H4 (cell line): ENCODE measurements at places on chromosomes 3 and 15.

- DNase-seq: no peak
Observed at GRCh38 chr3:138390582-138390932, 42.2 kb downstream of the MRAS start.

- DNase-seq: no peak
Observed at GRCh38 chr15:53950572-53950971, 27.7 kb upstream of the UNC13C start.

DNA sequence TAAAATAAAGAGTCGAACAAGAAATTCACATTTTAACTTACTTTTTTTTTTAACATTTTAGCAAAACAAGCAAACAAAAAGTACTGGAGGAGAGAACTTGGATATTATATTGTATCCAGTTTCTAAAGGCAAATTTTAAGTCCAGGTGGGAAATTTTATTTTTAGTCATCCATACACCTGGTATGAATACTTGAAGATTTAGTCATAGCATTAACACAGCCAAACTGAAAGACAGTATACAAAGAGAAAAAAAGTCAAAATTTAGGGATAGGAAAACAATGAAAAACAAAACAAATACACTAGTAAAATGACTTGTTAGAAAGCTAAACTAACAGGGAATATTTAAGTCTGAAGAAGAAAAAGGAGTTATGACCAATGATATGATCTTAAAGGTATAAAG lies 69.1 kb downstream of the PROS1 start:
- DNase-seq: no peak

- no peak for DNase-seq
Observed at GRCh38 chr3:128950223-128950938, 43.5 kb downstream of the CFAP92 start.

GRCh38 chr3:96259299-96259698 lies 555.1 kb upstream of the EPHA6 start:
- DNase-seq: no peak

DNA sequence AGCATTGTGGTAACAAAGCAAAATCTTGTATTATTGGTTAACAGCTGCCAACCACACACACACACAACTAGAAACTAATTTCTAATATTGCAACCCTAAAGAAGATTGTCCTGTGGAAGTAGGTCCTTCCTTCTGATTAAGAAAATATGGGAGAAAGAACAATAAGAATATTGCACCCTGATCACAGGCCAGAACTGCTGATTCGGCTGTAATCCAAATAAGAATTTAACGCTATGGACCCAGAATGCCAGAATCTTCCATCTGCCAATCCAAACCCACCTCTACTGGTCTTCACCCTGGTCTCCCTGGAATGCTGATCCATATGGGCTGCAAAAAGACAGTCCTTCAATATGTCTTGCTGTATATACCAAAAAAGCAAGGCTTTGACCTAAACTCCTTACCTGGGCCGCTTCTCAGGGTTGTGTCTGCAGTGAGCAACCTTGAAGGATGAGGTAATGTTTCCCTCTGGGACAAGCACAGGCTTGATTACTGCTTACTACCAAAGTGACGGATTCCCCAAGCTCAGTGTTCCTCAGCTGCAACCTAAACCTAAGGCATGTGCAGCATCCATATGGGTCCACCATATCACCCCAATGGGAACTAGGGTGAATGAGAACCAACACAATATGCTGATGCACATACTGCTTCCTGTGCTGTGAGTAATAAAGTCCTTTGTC lies 8.0 kb downstream of the CCDC14 start:
- no peak for DNase-seq
